ENCODE measurements at places on chromosomes 5 and 9.
A peak's percentile ranks its signal among the peaks of the same experiment; 100 is the strongest.

- DNase-seq: no peak
Observed at GRCh38 chr5:34502581-34502980, 153.5 kb upstream of the RAI14 start.

DNA sequence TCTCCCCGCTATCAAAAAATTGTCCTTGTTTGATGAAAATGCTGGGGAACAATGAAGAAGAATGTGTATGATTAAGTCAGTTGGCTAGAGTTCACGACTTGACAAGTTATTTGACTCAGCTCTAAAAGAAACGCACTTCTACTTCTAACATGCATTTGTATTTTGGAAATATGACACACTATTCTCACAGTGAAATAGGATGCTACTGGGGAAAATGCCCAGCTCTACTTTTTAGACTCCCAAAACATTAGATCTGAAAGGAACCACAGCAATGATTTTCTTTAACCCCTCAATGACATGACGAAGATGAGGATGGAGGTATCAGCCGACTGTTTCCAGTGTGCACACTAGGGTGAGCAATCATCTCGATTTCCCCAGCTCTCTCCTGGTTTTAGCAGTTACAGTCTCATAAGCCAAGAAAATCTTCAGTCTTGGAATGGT is 83.6 kb upstream of the PCSK1 start:
- no peak for DNase-seq

DNA sequence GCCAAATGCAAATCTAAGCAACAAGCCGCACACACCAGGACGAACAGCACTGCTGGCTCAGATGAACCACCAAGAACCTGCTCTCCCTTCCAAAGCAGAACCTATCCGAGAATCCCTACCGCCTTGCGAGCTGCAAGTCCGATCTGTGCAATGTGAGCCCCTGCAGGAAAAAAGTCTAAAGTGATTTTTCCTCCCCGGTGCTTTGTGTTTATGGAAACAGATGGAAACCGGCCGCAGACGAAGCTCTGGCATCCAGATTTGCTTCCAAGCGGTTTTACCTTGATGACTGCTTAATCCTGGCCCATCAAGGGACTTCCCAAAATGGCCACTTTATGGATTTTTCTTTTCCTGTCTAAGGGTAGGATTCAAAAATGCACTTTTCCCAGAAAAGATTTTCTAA is 112.5 kb downstream of the VAV2 start:
- no peak for DNase-seq

DNA sequence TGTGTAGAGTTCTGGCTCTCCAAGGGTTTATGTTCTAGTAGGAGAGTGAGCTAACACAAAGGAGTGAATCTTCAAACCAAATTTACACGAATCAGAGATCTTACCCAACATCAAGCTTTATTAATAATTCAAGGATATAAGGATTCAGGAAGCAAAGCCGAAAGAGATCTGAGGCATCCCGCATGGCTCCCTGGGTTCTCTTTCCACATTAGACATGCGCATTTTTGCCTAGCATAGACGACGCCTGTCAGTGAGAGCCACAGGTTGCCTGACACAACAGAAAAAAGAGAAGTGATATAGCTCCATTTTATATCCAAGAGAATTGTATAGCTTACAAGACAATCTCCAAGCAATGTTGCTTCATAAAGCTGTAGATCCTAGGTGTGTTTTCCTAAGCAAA is 52.6 kb downstream of the ESM1 start:
- DNase-seq: no peak

GRCh38 chr5:73825736-73826135 is 199.7 kb downstream of the ARHGEF28 start:
- DNase-seq: no peak

GRCh38 chr9:122996586-122996985 is 36.9 kb upstream of the GPR21 start:
- DNase-seq: peak; percentile 68

GRCh38 chr9:125521462-125522327 is 185.3 kb downstream of the MAPKAP1 start:
- no peak for DNase-seq

DNA sequence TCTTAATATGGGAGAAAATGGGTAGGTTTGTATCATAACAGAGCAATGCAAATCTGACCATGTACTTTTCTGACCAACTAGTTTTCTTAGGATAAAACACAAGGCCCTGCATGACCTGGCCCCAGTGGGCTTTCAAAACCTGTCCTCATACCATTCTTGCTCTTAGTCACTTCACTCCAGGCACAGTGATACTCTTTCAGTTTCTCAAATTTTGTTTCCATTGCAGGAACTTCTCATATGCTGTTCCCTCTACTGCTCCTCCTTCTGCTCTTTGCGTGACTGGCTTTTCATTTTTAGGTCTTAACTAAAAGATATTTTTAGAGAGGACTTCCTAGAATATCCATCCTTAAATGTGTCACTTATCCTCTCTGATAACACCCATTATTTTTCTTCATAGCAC is 112.4 kb downstream of the INIP start:
- DNase-seq: no peak

DNA sequence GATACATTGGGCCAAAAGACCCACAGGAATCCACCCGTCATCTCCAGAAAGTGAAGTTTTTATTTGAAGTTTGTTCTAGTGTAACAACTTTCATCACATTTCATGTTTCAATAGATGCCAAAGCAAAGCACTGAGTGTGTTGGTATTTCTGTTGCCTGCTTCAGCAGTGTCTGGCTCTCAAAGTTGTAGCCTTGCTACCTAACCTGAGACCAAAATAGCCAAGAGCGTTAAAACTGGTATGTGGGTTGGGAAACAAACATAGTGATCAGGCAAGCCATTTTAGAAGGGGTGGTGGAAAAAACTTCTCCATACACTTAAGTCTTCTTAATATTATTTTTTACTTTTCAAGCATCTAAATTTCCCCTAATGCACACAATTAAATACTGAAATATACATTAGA is 150.3 kb upstream of the DHFR start:
- no peak for DNase-seq

DNA sequence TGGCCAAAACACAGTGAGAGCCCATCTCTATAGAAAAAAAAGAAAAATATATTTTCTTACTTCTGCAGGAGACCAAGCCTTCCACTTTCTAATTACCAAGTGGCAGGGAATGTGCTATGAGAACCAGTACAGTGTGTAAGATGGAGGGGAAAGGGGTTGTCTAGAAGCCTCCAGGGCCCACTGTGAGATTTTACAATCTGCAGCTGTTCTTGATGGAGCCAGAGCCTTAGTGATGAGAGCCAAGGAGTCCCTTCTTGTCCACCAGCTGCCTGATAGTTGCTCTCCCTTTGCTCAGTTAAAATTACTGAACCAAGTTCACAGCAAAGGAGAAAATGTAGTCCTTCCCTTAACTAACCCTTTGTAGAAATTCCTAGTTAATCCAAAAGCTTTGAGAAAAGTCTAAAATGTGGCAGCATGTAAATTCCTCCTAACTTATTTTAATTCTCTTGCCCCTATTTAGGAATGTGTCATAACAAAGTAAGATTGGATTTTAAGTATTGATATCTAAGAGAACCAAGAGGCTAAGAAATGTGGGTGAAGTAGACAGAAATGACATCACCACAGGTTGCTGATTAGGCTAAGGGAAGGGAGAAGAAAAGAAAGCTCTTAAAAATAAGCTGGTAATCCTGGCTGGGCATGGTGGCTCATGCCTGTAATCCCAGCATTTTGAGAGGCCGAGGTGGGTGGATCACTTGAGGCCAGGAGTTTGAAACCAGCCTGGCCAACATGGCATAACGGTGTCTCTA is 19.3 kb downstream of the SRP19 start:
- DNase-seq: no peak

DNA sequence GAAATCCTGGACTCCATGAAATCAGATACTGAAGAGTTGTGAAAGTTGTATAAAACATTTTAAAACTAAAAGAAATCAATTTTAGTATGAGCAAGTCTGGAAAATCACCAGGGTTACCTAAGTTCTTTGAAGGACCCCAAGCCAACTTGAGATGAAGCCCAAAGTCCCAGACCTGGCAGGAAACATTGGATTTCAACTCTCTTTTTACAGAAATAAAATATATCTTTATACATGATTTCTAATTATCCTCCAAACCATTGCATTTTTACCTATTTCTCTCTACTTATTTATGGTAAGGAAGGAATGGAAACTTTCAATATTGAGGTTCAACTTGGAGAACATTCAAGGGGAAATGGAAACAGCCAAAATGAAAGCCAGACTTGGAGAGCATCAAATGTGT is 390.6 kb upstream of the C9orf72 start:
- no peak for DNase-seq

GRCh38 chr5:17666726-17667235 is 32.5 kb downstream of the TAF11L14 start:
- no peak for DNase-seq

- no peak for DNase-seq
Observed at GRCh38 chr9:127173063-127173462, 50.6 kb upstream of the ANGPTL2 start.

GRCh38 chr9:86341007-86341491 is 13.2 kb downstream of the TUT7 start:
- no peak for DNase-seq

- peak; percentile 19 for DNase-seq
Observed at GRCh38 chr5:150710165-150710564, 9.3 kb upstream of the RBM22 start.

- no peak for DNase-seq
Observed at GRCh38 chr9:90770182-90770738, 31.4 kb upstream of the SYK start.

GRCh38 chr5:78182838-78183237 is 111.7 kb downstream of the AP3B1 start:
- peak; percentile 74 for DNase-seq

DNA sequence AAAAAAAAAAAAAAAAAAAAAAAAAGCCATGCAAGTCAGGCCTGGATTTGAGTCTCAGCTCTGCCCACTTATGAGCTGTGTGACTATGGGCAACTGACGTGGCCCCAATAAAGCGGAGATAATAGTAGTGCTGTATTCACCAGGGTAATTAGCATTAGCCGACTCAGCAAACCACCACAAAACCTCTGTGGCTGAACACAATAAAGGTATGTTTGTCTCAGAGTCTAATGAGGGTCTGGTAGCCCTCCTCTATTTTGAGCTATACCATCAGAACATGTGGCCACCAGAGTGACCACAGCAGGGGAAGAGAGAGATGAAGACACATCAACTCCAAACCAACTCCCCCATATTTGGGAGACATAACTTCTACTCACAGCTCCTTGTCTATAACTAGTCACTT is 15.9 kb downstream of the SWI5 start:
- no peak for DNase-seq

DNA sequence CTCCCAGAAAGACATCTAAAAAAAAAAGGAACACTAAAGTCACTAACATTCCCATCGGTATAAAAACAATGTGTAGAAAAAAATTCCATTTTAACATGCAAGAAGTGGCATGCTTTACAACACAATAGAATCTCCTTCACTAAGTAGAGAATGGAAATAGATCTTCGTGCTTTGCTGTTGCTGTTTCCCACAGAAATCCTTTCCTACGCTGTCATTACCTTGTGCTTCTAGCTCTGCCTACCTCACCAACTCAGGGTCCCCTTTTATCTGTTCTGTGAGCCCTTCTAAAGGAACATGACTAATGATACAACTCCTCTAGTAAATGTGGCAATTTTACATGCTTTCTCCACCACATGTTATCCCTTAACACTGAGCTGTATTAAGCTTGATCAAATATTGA is 202.9 kb downstream of the MCTP1 start:
- peak; percentile 13 for DNase-seq

- peak; percentile 60 for DNase-seq
Observed at GRCh38 chr9:134066913-134067851, 644 bp downstream of the BRD3 start.

DNA sequence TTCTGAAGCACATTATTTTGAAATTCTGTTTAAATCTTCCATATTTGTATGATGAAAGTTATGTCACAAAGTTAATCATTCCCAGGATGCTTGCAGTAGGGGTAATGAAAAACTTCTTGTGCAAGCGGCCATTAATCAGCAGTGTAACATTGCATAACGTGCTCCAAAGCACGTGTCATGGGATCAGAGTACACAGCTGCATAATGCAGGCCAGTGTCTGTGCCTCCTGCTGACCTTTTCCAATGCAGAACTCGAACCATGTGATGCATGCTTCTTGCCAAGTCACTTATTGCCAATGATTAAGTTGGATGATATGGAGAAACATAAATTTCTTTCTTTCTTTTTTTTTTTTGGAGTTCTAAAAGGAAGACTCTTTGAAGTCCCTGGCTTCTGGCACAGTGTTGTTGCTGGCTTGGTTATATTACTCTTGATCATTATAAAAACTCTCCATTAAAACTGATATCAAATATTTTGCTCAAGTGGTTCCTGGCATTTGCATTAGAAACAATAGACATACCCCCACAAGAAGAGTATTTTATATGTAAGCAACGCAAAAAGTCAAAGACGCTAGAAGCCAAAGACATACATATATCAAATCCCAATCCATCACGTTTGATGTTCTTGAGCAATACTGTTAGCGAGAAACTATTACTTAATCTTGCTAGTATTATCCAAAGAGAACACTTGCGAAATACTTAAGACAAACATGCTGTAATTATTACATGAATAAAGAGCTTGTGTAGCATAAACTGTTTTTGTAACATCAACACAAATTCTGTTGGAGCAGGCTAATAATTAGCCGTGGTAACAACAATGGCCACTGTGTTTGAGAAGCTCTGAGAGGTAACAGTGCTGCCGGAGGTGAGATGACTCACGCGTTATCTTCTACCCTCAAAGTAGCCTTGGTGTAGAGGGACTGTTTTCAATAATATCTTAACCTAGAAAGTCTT is 164.2 kb downstream of the AUH start:
- DNase-seq: peak; percentile 52

- DNase-seq: no peak
Observed at GRCh38 chr5:179409806-179410205, 64.5 kb upstream of the ADAMTS2 start.

- DNase-seq: no peak
Observed at GRCh38 chr5:50967009-50967562, 300.6 kb downstream of the PARP8 start.

DNA sequence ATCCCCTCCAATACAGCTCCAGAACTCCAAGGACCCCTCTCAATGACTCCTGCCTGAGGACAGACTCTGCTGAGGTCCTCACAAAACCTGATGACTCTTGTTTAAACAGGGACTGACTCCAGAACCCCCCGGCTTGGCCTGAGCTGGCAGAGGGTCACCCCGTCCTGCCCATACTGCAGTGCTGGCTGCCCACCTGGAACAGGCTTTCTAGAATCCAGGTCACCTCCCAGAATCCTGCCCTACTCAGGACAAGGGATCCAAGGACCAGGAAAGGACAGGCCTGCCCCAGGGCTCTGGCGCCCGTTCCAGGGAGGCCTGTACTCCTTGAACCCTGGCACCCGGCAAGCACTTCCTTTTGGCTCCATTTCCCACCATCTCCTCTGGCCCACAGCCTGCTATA is 22.2 kb downstream of the RALGDS start:
- no peak for DNase-seq

- DNase-seq: no peak
Observed at GRCh38 chr9:138070815-138071214, 193.2 kb downstream of the CACNA1B start.

DNA sequence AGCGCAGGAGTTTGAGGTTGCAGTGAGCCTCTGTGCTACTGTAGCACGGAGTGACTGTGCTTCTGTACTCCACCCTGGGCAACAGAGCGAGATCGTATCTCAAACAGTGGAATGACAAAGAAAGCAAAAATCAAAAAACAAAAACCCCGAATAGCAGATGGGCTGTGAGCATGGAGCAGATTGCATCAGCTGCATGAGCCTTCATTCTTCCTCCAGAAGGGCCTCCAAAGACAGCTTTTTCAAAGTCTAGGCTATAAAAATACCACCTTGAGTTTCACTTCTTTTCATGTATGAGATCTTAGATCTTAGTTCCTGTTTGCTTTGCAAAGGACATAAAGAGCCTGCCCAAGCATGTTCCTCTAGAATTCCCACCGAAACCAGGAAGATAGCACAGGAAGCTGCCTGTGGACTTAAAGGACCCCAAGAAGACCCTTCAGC is 15.0 kb upstream of the HSPB3 start:
- DNase-seq: no peak
